Lung microvascular endothelial cell (primary cell): ENCODE measurements at places on chromosomes 2 and 18. TPM values are rescaled to one million over a fixed set of nuclear protein-coding genes. Genes with fewer than 3 reads are reported as not detected.

- DNase-seq = no peak
Observed at GRCh38 chr2:227177592-227178336, 13.3 kb downstream of the COL4A3 start.

DNA sequence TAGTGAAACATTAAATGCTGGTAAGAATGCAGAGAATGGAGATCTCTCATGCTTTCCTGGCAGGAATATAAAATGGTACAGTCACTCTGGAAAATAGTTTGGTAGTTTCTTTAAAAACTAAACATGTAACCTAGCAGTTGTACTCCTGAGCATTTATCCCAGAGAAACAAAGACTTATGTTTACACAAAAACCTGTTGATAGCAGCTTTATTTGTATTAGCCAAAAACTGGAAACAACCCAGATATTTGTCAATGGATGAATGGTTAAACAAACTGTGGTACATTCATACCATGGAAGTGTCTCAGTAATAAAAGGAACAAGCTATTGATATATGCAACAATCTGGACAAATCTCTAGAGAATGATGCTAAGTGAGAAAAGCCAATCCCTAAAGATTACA, 81.7 kb upstream of the CTAGE1 start:
- DNase-seq = no peak

GRCh38 chr2:176747928-176748327, 464.7 kb upstream of the HNRNPA3 start:
- DNase-seq = no peak

- DNase-seq = no peak
Observed at GRCh38 chr2:236345081-236345714, 81.0 kb upstream of the ASB18 start.

DNA sequence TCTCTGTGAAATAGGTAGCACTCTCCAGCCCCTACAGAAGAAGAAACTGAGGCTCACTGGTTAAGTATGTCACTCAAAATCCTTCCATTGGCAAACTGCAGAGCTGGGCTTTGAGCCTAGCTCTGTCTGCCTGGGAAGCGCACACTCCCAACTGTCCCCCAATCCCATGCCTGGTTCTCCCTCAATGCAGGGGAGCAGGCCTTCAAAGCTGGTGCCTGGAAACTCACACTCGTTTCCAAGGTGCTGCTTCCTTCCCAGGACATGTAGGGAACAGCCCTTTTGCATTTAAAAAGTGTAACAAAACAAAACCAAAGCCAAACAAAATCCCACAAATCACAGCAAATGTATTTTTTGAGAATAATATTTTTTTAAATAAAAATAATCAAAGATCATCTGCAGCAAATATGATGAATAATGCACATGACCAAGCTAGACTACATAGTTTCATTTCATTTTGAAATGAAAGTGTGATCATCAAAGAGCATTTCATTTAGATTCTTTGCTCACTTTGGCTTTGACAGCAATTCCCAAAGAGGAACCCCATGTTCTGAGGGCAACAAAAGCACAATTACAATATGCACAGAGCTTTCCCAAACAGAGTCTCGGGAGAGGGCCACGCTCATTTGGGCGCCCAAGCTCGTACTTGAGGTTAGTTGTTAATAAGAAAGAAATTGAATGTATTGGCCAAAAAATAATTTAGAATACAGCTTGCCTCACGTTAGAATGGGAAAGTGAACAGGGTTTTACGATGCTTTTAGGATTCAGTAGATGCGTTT, 96.7 kb upstream of the ACKR3 start:
- no peak for DNase-seq

DNA sequence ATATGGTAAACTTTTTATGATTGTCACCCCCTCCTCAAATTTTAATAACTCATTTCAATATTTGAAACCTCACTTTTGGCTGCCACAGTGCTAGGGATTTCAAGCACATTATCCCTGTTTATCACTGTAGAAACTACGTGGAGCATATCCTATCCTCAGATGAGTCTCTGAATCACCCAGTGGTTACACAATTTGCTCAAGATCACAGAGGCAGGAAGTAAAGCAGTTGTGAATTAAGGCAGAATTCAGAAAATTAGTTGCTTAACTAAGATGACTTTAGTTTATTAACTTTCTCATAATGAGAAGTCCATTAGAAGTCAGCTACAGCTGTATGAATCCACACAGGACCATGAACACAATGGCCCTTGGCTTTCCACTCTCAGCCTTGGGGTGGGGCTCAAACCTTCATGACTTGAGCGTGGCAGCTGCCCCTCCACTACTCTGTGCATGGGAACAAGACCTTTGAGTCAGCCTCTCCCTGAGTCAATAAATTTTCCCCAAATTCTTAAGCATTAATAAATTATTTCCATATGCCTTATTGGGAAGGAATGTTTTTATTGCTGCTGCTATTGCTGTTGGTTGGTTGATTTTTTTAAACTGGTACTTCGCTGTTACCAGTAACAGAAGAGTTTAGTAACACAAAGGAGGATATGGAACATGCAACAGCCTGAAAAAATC, 369.0 kb downstream of the CBLN2 start:
- DNase-seq = no peak

DNA sequence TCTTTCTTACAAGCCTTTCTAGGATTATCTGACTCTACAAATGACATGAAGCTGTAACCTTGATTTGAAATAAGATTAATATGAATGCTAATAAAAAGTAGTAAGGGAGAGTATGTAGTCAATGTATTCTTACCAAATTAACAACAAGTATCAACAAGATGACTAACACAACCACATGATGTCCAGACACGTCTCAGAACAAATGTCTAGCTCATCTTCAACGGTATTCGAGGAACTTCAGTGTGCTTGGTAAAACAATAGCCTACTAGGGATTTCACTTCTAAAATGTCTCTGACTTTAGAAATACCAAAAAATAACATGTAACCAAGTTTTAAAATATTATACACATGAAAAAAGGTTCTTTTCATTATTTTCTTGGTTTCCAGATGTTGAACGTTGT, 3.4 kb downstream of the HDLBP start:
- DNase-seq = no peak

GRCh38 chr2:98479959-98480524, 35.4 kb downstream of the INPP4A start:
- DNase-seq = peak; percentile 57

GRCh38 chr2:37318401-37318800, 6.2 kb downstream of the PRKD3 start:
- no peak for DNase-seq

DNA sequence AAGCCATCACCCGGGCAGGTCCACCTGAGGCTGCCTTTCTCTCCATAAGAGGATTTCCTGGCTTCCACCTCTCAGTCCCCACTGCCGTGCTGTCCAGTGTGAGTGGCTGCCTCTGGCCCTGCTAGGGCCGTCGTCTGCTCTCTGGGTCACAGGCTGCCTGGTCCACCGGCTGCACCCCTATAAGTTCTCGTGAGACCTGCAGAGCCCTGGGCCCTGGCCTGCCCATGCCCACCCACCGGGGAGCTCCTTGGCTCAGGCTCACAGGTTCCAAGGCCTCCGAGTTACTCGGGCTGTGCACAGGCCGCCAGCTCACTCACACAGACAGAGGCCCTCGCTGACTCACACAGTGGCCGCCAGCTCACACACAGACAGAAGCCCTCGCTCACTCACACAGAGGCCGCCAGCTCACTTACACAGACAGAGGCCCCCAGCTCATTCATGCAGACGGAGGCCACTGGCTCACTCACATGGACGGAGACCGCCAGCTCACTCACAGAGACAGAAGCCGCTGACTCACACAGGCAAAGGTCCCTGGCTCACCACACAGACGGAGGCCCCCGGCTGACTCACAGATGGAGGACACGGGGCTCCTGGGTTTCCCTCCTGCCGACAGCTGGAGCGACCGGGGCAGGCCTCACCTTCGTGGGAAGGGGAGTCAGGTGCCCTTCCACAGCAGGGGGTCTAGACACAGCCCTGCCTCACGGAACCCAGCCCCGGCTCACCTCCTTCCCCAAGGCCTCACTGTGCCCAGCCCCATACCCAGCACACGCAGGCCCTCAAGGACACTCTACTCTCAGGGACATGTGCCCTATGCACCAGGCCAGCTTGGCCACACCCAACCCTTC, 334.1 kb upstream of the MYT1L start:
- no peak for DNase-seq

- DNase-seq = no peak
Observed at GRCh38 chr18:11861583-11862288, 10.5 kb downstream of the CHMP1B start.

- no peak for DNase-seq
Observed at GRCh38 chr18:31606265-31606664, 14.6 kb downstream of the TTR start.

GRCh38 chr2:48227617-48228344, 302.2 kb upstream of the STON1 start:
- DNase-seq = no peak

- DNase-seq = no peak
Observed at GRCh38 chr2:238027591-238028415, 33.0 kb upstream of the SCLY start.

DNA sequence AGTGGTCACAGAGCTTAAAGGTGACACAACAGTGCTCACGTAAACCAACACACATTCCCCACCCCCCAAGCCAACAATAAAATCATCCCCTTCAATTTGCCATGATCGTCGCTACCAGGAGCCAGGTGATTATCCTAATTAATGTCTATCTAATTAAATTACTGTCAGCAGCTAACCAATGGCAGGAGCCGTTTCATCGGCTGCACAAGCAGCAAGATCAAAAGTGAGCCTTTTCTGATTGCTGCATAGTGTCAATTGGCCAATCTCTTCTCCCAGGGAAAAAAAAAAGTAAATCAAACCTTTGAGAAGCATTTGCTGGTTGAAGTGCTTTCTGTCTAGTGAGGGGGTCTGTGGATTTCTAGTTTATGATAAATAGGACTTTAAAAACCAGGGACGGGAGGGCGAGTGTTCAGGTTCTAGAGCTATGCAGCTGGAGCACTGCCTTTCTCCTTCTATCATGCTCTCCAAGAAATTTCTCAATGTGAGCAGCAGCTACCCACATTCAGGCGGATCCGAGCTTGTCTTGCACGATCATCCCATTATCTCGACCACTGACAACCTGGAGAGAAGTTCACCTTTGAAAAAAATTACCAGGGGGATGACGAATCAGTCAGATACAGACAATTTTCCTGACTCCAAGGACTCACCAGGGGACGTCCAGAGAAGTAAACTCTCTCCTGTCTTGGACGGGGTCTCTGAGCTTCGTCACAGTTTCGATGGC, at the start of gene TBR1:
TSS of gene TBR1 (plus strand) at position 311 of the 721 bp plus-strand sequence. CDS start at position 425, 114 bp downstream.
- no peak for DNase-seq

GRCh38 chr2:232816657-232817056, 40.3 kb upstream of the KCNJ13 start:
- DNase-seq = no peak

DNA sequence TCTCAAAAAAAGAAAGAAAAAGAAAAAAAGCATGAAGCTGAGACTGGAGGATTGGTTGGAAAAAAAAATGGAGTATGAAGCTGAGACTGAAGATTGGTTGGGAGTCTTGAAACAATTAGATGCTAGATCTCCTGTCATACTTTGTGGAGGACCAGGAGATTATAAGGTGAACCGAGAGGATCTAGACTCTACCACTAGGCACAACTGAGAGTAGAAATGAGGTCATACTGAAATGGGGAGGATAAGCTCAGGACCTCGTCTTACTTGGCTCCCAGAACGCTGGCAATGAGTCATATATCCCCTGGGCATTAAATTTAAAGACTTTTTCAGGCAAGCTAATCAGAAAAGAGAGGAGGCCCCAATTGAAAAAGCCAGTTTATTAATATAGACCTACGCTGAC, 3.3 kb upstream of the ORC2 start:
- DNase-seq = peak; percentile 19

- no peak for DNase-seq
Observed at GRCh38 chr18:50399582-50399981, 24.7 kb downstream of the SKA1 start.

UGT1A9 gene
- total RNA-seq = not detected in 2 replicates

RAB17 gene
- total RNA-seq = 10.9 and 12.6 TPM in 2 replicates

KLHL29 gene
- 1.5 and 3.4 TPM in 2 replicates for total RNA-seq

OBSL1 gene
- 13.9 and 28.6 TPM in 2 replicates for total RNA-seq
